ENCODE measurements at places on chromosomes 7 and 10.

DNA sequence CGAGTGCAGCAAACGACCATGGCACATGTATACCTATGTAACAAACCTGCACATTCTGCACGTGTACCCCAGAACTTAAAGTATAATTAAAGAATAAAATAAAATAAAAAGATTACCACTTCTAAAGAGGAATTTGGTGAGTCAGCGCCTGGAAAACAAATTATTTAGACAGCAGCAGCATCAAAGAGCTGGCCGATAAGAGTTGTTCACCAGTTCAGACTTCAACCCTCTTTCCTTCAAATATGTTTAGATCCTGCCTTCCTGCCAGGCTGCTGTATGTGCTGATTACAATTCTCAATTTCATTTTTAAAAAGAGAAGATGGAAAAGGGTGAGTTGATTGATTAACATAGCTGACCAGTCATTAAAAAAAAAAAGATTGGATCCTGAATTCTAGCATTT, 672.0 kb upstream of the NRP1 start:
- DNase-seq, result no peak

GRCh38 chr10:96292971-96293920, 11.0 kb upstream of the DNTT start:
- DNase-seq, result no peak

GRCh38 chr7:55144333-55145317, 125.8 kb downstream of the EGFR start:
- DNase-seq, result no peak

DNA sequence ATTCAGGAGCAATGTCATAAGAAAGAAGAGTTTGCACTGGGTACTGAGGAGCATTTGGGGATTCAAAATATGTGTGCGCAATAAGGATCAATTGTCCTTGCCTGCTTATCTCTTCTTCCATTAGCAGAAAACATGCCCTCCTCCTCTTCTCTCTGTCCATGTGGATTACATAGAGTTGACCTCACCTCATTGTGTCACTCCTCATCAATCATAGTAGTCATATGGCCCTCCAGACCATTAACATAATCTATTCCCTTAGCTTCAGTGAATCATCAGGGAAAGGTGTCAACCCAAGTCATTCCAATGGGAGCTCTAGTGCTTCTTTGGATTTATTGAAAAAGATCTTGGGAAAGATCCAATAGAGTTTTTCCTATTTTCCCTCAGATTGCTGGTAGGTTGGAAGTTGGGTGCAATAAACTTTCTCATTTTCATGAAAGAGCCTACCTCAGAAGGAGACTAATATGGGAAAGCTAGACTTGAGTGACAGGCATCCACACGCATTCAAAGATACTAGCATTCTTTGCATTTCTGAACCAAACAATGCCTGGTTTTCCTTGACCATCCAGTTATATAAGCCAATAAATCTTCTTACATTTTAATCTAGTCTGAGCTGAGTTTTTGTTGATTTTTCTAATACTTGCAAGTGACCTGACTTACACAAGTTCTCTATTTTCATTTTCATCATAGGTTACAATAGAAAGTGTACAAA, 71.5 kb upstream of the FAM13C start:
- no peak for DNase-seq

GRCh38 chr7:127322351-127322750, 69.6 kb upstream of the GRM8 start:
- no peak for DNase-seq

DNA sequence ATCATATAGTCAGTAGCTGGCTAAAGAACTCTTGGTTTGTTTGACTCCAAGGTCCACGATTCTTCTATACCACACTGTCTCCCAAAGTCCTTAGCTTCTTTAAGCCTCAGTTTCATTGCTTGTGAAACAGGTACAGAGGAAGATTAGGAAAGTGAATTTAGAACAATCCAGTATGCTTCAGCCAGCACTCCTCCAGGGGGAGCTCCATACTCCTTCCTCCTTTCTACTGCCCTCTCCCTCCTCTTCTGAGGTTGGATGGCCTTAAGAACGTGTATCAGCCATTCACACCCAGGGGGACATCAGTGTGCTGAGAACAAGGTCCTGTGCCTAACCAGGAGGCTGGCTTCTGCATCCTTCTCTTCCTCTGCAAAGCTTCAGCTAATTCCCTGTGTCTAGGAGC, 54.8 kb upstream of the CALD1 start:
- peak; percentile 60 for DNase-seq

- DNase-seq, result no peak
Observed at GRCh38 chr7:17027143-17027788, 145.5 kb upstream of the AGR3 start.

DNA sequence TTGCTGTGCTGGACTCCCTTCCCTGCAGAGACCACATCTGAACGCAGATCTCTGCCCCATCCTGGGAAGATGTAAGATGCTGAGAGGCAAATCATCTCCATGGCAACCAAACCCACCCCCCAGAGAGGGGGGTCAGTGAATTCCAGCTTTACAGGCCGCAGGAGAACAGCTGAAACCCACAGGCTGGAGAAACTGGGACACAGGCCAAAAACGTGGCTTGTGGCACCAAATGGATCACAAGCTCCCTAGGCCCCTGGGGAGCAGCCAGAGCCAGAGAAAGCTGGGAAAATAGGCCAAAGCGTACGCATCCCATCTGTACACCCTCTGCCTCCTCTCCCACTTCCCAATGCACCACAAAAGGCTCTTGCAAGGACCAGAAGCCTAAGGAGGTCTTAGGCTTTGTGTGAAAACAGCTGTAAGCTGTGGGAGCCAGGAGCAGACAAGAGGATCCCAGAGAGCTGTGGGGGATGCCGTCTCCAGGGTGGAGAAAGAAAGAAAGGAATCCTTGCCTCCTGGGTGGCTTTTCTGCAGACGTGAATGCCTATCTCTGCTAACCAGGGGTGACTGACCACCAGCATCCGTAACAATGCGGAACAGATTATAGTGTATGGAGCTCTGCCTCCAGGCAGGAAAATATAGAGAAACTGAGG, 59.5 kb downstream of the TMEM130 start:
- no peak for DNase-seq

GRCh38 chr7:157405914-157406810, 69.4 kb downstream of the DNAJB6 start:
- DNase-seq, result no peak

DNA sequence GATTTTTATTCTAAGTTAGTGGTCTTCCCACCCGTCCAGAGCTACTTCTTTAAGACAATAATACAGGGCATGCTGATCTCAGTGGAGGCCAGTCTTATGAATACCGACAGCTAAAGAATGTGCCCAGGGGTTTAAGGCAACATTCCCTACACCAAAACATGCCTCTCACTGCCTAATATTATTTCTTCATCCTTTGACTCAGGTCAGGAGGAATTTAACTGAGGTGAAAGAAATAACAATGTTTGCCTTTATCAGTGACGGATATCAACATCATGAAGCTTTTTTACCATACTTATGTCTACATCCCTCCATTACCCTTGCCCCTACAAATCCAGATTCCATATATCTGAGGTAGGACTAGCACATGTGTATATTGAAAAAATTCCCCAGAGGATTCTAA, 33.3 kb upstream of the TES start:
- DNase-seq, result no peak
